Upper lobe of right lung (tissue), 1 donor: ENCODE measurements at places on chromosomes 3 and 15. TPM values are rescaled to one million over a fixed set of nuclear protein-coding genes. Genes with fewer than 3 reads are reported as not detected.

GRCh38 chr3:42697289-42698051 lies 5.1 kb downstream of the HHATL start:
- H3K4me1 ChIP-seq, result no peaks in the 10 kb centered on the region
- no peak for DNase-seq
- H3K27me3 ChIP-seq, result no peaks in the 10 kb centered on the region
- no peak overlapping the region for H3K27ac ChIP-seq
- H3K4me3 ChIP-seq, result no peak overlapping the region

DNA sequence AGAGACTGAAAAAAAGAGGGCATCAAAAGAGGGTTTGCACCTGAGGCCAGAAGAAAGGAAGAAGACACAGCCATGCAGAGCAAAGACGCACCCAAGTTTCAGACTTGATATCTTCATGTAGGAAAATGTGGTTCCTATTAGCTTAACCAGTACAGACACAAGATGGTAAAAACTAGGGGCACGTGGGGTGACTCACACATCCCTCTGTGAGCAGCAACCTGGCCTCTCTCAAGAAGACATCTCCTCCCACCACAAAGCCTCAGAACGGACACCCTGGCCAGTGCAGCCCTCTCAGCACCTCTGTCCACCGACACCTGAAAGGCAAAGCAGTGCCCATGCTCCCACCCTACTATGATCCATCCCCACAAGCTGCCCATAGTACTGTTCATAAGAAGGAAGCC lies 33.3 kb downstream of the GLB1 start:
- H3K4me1 ChIP-seq, result no peaks in the 10 kb centered on the region
- H3K36me3 ChIP-seq, result peaks cover 84% of the 10 kb centered on the region
- H3K4me3 ChIP-seq, result no peak overlapping the region
- DNase-seq, result no peak
- H3K27ac ChIP-seq, result no peak overlapping the region

GRCh38 chr3:105618556-105618955 lies 250.3 kb downstream of the CBLB start:
- H3K4me1 ChIP-seq, result no peaks in the 10 kb centered on the region
- DNase-seq, result no peak
- H3K27me3 ChIP-seq, result no peaks in the 10 kb centered on the region
- no peaks in the 10 kb centered on the region for H3K36me3 ChIP-seq
- H3K4me3 ChIP-seq, result no peak overlapping the region

DNA sequence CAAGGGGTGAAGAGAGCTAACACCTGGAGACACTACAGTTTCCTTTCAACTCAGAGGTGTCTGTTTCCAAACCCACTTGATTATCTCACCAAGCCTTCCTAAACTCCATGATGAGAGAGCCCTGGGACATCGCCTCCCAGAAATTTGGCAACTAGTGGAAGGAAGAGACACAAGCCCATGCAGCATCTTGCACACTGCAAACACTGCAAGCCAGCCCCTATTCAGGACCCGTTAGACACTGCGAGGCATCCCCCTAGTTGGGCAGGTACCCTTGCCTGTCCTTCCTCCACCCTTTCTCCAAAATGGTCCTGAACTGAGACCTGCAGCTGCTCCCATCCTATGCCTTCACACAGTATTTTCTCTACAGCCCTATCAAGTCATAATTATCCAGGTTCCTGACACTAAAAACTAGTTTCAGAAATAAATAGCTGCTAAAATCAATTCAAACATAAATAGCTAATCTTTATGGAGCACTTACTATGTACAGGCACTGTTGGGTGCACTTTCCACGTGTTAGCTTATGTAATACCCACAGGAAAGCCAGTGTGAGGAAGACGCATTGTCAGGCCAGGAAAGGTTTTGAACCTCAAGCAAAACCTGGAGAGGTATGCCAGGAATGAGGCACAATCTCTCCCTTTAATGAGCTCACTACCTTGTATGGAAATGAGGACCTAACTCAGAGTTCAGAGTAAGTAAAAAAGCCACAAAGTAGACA lies 2.8 kb downstream of the MAGI1 start:
- H3K27ac ChIP-seq, result peak overlapping the region; percentile 88
- H3K4me1 ChIP-seq, result peaks cover 9% of the 10 kb centered on the region
- no peak for DNase-seq
- H3K4me3 ChIP-seq, result peak overlapping the region; percentile 80
- H3K27me3 ChIP-seq, result no peaks in the 10 kb centered on the region

- DNase-seq, result no peak
- no peaks in the 10 kb centered on the region for H3K27me3 ChIP-seq
- no peak overlapping the region for H3K27ac ChIP-seq
- H3K36me3 ChIP-seq, result no peaks in the 10 kb centered on the region
These were observed 483.7 kb upstream of the FRG2C start for GRCh38 chr3:75180235-75180944.

- H3K27ac ChIP-seq, result peak overlapping the region; percentile 91
- H3K4me3 ChIP-seq, result peak overlapping the region; percentile 76
- H3K4me1 ChIP-seq, result peaks cover 34% of the 10 kb centered on the region
- peak; percentile 85 for DNase-seq
These were observed 624 bp downstream of the AKAP13 start for GRCh38 chr15:85380812-85381642.

DNA sequence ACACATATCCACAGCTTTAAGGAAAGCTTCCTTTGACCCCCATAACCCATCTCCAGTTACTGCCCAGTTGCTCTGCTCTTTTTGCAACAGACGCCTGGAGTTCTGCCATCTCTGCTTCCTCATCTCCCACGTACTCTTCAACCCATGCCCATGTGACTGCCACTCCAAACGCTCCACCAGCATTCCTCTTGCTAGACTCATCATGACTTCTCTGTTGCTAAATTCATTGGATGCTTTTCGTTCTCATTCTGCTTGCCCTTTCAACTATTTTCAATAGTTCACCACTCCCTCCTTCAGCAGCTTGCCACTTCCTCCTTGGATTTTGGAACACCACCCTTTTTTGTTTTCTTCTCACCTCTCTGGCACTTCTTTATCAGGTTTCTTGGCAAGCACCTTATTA lies 2.7 kb upstream of the KNSTRN start:
- peaks cover 28% of the 10 kb centered on the region for H3K4me1 ChIP-seq
- H3K27me3 ChIP-seq, result no peaks in the 10 kb centered on the region
- no peak overlapping the region for H3K4me3 ChIP-seq
- no peaks in the 10 kb centered on the region for H3K36me3 ChIP-seq

- H3K36me3 ChIP-seq, result no peaks in the 10 kb centered on the region
- no peak for DNase-seq
- H3K27me3 ChIP-seq, result no peaks in the 10 kb centered on the region
- H3K27ac ChIP-seq, result peak overlapping the region; percentile 3
These were observed 26.0 kb downstream of the CYP19A1 start for GRCh38 chr15:51312166-51313073.

DNA sequence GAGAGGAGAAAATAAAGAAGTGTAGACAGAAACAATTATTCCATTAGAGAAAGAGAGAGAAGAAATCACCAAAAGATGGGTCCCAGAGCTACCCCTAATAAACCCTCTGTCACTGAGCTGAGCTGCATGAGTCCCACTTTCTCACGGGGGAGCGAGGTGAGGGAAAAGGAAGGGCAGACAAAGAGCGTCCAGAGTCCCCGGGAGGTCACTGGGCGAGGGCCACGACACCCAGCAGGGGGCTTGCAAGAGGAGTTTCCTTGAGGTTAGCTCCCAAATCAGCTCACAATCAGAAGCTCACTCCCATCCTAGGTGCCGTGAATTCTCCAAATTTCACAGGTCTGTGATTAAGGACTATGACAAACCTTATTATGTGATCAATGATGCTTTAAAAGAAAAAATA lies 62.3 kb downstream of the XXYLT1 start:
- no peaks in the 10 kb centered on the region for H3K36me3 ChIP-seq
- H3K4me3 ChIP-seq, result no peak overlapping the region
- H3K27ac ChIP-seq, result peak overlapping the region; percentile 78
- DNase-seq, result peak; percentile 41
- H3K4me1 ChIP-seq, result peaks cover 48% of the 10 kb centered on the region
- no peaks in the 10 kb centered on the region for H3K27me3 ChIP-seq

GRCh38 chr3:112647122-112647521 lies 6.2 kb upstream of the CCDC80 start:
- no peaks in the 10 kb centered on the region for H3K27me3 ChIP-seq
- no peak overlapping the region for H3K4me3 ChIP-seq
- H3K4me1 ChIP-seq, result peaks cover 20% of the 10 kb centered on the region
- no peak overlapping the region for H3K27ac ChIP-seq
- no peaks in the 10 kb centered on the region for H3K36me3 ChIP-seq

DNA sequence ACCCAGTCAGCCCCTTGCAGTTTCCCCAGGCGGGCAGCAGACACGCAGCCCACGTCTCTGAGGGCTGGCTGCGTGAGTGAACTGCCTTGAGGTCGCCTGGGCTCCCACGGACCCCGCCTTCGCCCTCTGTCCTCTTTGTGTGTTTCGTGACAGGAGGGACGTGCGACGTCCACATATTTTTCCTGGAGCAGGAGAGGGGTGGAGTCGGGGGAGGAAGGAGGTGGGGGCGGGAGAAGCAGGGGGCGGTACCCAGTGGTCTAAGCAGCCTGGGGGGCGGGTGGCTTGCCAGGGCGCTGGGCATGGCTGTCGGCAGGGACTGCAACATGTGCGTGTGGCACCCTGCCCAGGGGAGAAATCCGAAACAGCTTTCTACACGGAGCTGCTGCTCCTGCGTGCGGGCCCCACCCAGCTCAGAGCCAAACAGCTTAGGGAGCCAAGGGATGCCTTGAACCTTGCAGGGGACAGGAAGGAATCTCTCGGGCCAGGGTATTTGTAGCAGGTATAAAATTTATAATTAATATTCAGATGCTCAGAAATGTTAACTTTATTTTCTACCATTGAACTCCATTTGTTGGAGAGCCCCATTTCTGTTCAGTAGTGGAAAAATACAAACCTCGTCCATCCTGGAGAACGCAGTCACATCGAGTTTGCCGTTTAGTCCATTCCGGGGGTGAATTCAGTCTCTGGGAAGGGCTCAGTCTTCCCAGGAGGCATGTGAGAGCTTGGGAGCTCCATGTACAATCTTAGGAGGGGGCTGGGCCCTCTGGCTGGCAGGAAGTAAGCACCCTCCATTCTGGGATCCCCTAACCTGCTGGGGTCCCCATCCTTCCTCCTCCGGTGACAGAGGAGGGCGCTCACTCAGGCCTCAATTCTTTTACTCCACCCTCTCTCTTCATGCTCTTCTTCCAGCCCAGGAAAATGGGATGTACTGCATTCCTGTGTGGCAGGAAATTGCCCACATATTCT lies 79.1 kb upstream of the MEF2A start:
- peaks cover 27% of the 10 kb centered on the region for H3K4me1 ChIP-seq
- peak overlapping the region; percentile 46 for H3K4me3 ChIP-seq
- DNase-seq, result peak; percentile 84

- DNase-seq, result no peak
- H3K27me3 ChIP-seq, result no peaks in the 10 kb centered on the region
- H3K36me3 ChIP-seq, result no peaks in the 10 kb centered on the region
- no peak overlapping the region for H3K4me3 ChIP-seq
- no peaks in the 10 kb centered on the region for H3K4me1 ChIP-seq
These were observed 170.3 kb downstream of the NSMCE3 start for GRCh38 chr15:29099131-29099880.

- H3K4me3 ChIP-seq, result no peak overlapping the region
- H3K4me1 ChIP-seq, result no peaks in the 10 kb centered on the region
- H3K27me3 ChIP-seq, result no peaks in the 10 kb centered on the region
- no peak overlapping the region for H3K27ac ChIP-seq
- H3K36me3 ChIP-seq, result no peaks in the 10 kb centered on the region
These were observed 49.9 kb downstream of the KY start for GRCh38 chr3:134600685-134601463.

GRCh38 chr3:173913974-173914421 lies 516.5 kb downstream of the NLGN1 start:
- H3K27me3 ChIP-seq, result no peaks in the 10 kb centered on the region
- no peak for DNase-seq
- H3K4me1 ChIP-seq, result no peaks in the 10 kb centered on the region
- no peaks in the 10 kb centered on the region for H3K36me3 ChIP-seq
- no peak overlapping the region for H3K4me3 ChIP-seq

DNA sequence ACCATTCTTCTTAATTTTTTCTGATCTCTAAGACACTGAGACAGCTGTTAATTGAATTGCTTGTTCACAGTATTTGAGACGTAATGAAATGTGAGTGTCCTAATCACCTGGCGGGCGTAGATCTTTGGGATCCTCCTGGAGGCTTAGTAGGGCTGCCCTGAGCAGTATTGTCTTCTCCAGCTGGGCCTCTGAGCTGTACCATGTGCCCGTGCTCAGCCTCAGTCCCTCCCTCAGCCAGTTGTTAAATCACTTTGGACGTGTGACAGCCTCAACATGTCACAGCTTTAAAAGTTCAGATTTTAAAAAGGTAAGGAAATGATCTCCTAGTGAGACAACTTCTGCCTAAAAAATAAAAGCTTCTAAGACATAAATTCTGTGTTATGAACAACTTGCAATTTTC lies 35.5 kb downstream of the IGF1R start:
- peaks cover 23% of the 10 kb centered on the region for H3K4me1 ChIP-seq
- H3K4me3 ChIP-seq, result no peak overlapping the region
- H3K27ac ChIP-seq, result no peak overlapping the region
- H3K36me3 ChIP-seq, result no peaks in the 10 kb centered on the region
- no peaks in the 10 kb centered on the region for H3K27me3 ChIP-seq

DNA sequence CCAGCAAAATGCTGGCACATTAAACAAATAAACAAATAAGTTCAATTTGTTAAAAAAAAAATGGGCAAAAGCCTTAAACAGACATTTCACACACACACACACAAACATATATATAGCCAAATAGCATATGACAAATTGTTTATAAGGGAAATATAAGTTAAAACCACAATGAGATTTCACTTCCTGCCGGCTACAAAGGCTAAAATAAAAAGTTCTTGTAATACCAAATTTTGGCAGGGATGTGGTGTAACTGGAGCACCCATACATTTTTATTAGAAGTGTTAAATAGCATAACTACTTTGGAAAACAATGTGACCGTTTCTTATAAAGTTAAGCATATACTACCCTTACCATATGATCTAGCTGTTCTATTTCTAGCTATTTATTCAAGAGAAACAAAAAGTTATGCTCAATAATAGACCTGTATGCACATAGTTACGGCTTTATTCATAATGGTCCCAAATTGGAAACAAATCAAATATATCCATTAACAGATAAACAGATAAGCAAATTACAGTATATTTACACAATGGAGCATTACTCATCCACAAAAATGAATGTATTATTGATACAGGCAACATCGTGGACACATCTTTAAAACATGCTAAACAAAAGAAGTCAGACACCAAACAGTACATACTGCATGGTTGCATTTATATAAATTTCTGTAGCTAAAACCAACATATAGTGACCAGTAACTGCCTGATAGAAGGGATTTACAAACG lies 93.9 kb downstream of the EOMES start:
- H3K36me3 ChIP-seq, result no peaks in the 10 kb centered on the region
- no peaks in the 10 kb centered on the region for H3K27me3 ChIP-seq
- no peak overlapping the region for H3K4me3 ChIP-seq
- H3K4me1 ChIP-seq, result peaks cover 6% of the 10 kb centered on the region
- H3K27ac ChIP-seq, result no peak overlapping the region

Gene SPTBN5
- 1.9 TPM for total RNA-seq

Gene LRRC2
- 2.9 TPM for total RNA-seq

Gene C3orf20
- 0.14 TPM for total RNA-seq

Gene ISLR2
- 4.0 TPM for total RNA-seq

Gene LMCD1
- 174 TPM for total RNA-seq

Gene IQCH
- 0.93 TPM for total RNA-seq

Gene SLC12A8
- 11.8 TPM for total RNA-seq

Gene DNAH12
- total RNA-seq, result 0.52 TPM
